Heart left ventricle (tissue), 16 donors: ENCODE measurements at places on chromosomes 4 and X.

GRCh38 chrX:110326712-110327111 lies 8.8 kb upstream of the AMMECR1 start:
- H3K27me3 ChIP-seq = no peaks in the 10 kb centered on the region
- H3K4me1 ChIP-seq = no peaks in the 10 kb centered on the region
- no peak overlapping the region for H3K27ac ChIP-seq
- H3K36me3 ChIP-seq = no peaks in the 10 kb centered on the region
- H3K4me3 ChIP-seq = no peak overlapping the region
- no peak for DNase-seq

DNA sequence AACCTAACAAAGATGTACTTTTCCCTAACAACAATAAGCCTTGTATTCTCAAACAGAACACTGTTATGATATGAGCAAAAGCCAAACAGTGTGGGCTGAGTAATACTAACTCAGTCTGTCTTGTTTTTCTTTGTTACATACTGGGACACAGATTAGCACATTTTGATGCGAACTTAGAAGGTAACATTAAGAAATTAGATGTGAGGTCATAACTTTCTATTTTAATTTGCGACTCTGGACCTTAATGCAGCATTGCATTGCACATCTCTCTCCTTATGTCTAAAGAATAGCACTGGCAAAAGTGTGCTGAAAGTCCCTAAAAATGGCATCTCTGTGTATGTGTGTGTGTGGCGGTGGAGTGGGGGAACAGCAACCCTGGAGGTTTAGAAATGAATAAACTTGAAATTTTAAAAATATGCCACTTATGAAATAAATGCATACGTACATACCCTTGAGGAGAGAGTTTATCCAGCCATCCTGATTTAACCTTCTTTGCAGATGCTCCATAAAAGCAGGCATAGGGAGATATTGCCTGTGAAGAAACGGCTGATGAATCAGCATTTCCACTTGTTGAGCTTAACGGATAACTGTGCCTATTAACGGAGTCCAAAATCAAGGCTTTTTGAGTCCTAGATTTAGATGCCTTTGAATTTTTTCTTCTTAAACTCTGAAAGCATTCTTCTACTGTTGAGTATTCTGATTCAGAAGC lies 34.2 kb downstream of the ARAP2 start:
- no peaks in the 10 kb centered on the region for H3K36me3 ChIP-seq
- H3K4me1 ChIP-seq = no peaks in the 10 kb centered on the region
- H3K27ac ChIP-seq = no peak overlapping the region
- H3K27me3 ChIP-seq = no peaks in the 10 kb centered on the region

- H3K4me1 ChIP-seq = no peaks in the 10 kb centered on the region
- no peaks in the 10 kb centered on the region for H3K27me3 ChIP-seq
- H3K27ac ChIP-seq = no peak overlapping the region
- H3K4me3 ChIP-seq = no peak overlapping the region
- no peaks in the 10 kb centered on the region for H3K36me3 ChIP-seq
These were observed 85.6 kb upstream of the EFHC2 start for GRCh38 chrX:44428989-44429627.

DNA sequence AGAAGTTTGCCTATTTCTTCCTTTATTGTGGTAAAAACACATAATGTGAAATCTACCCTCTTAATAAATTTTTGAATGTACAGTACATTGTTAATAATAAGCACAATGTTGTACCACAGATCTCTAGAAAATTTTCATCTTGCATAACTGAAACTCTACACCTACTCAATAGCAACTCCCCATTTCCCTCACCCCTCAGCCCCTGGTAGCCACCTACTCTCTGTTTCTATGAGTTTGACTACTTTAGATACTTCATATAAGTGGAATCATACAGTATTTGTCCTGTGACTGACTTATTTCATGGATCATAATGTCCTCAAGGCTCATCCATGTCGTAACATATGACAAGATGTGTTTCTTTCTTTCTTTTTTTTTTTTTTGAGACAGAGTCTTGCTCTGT lies 446.4 kb downstream of the RPA4 start:
- no peaks in the 10 kb centered on the region for H3K36me3 ChIP-seq
- no peak for DNase-seq
- H3K4me3 ChIP-seq = no peak overlapping the region
- H3K27ac ChIP-seq = no peak overlapping the region
- H3K27me3 ChIP-seq = no peaks in the 10 kb centered on the region

GRCh38 chrX:70998411-70999027 lies 67.6 kb upstream of the SLC7A3 start:
- H3K36me3 ChIP-seq = no peaks in the 10 kb centered on the region
- H3K4me3 ChIP-seq = no peak overlapping the region
- peaks cover 4% of the 10 kb centered on the region for H3K27me3 ChIP-seq
- H3K4me1 ChIP-seq = no peaks in the 10 kb centered on the region
- H3K27ac ChIP-seq = no peak overlapping the region
